T-cell (primary cell): ENCODE measurements at places on chromosomes 3 and 15. TPM values are rescaled to one million over a fixed set of nuclear protein-coding genes. Genes with fewer than 3 reads are reported as not detected.

GRCh38 chr3:120125992-120126391 lies 31.7 kb upstream of the GSK3B start:
- no peak for DNase-seq

The ECE2 gene
- not detected for total RNA-seq

GRCh38 chr3:110533089-110533488 lies 538.5 kb upstream of the NECTIN3 start:
- DNase-seq: no peak

DNA sequence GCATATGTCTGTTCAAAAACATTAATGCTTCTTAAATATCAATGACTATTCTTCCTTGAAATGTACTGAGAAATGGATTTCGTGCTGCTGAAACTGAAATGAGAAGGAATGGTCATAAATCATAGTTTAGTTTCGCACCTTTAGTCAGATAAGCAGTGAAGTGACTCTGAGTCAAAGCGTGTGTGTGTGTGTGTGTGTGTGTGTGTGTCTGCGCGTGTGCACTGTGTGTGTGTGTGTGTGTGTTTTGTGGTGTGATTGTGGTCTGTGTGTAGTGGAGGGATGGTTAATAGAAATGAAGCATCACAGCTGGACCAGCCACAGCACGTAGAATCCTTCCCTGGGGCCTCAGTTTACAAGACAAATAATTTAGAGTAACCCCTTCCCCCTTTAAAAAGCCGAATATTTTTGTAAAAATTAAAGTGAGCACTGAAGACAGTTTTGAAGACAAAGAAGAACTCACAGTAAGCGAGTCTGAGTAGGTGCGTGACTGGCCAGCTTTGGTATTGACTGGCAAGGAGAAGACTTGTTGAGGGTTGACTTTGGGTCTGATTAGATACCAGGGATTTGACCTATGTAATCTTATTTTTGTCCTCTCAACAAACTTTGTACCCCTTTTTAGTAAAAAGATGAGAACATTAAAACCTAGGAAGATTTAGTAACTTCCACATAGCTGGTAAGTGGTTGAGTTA lies 202.0 kb upstream of the IL12A start:
- no peak for DNase-seq

The TRPM1 gene
- total RNA-seq: not detected

DNA sequence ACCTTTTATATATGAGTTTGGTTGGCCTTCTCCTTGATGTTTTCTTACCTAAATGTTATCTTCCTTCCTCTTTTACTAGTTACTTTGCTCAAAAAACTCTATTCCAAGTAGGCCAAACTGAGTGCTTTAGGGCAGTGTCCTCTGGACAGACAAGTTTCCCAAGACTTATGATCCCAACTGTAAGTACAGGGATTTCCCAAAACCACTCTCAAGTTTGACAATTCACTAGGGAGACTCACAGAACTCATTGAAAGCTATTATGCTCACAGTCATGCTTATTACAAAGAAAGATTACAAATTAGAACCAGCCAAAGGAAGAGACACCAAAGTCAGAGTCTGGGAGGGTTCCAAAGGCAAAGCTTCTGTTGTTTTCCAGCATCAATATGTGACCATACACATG lies 534.2 kb upstream of the ALCAM start:
- DNase-seq: no peak

GRCh38 chr3:177279118-177279815 lies 82.0 kb upstream of the TBL1XR1 start:
- no peak for DNase-seq

- DNase-seq: no peak
Observed at GRCh38 chr3:27034255-27034654, 334.9 kb downstream of the NEK10 start.

The SSUH2 gene
- 0.13 TPM for total RNA-seq

GRCh38 chr15:31403096-31403495 lies 76.5 kb downstream of the KLF13 start:
- no peak for DNase-seq

GRCh38 chr3:144774897-144775296 lies 803.3 kb downstream of the DIPK2A start:
- no peak for DNase-seq

DNA sequence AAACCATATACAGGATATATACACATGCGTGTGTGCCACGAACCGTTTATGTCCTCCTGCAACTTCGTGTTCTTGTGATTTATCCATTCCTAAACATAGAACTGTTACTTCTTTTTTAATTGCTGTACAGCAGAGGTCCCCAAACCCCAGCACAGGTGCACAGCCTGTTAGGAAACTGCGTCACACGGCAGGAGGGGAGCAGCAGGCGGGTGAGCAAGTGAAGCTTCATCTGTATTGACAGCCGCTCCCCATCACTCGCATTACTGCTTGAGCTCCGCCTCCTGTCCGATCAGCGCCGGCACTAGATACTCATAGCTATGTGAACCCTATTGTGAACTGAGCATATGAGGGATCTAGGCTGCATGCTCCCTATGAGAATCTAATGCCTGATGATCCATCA lies 34.9 kb upstream of the NRROS start:
- peak; percentile 80 for DNase-seq

DNA sequence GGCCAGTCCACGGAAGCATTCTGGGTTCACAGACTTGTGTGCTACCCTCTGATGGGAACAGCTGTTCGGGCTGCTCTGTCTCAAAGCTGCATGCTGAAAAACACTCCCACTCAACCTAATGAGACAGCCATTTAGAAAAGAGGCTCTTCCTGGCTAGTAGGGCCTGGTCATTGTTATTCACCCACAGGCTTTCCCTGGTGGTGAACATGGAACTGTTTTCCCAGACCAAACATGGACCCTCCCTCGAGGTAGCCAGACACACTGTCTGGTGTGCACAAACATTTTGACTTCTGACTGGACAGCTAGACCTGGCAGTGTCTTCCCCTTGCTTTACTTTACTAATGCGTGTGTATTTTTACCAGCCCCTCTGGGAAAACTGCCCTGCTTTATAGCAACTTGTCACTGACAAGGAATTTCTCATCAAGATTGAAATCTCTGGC lies 39.0 kb downstream of the MECOM start:
- DNase-seq: no peak

The LYZL4 gene
- total RNA-seq: not detected

DNA sequence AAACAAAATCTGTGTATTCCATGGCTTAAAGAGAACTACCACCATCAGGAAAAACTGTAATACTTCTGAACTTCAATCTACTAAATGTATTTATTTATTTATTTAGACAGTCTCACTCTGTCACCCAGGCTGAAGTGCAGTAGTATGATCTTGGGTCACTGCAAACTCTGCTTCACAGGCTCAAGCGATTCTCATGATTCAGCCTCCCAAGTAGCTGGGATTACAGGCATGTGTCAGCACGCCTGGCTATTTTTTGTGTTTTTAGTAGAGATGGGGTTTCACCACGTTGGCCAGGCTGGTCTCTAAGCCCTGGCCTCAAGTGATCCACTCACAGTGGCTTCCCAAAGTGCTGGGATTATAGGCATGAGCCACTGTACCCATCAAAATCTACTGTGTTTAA lies 202.3 kb upstream of the POU1F1 start:
- no peak for DNase-seq

DNA sequence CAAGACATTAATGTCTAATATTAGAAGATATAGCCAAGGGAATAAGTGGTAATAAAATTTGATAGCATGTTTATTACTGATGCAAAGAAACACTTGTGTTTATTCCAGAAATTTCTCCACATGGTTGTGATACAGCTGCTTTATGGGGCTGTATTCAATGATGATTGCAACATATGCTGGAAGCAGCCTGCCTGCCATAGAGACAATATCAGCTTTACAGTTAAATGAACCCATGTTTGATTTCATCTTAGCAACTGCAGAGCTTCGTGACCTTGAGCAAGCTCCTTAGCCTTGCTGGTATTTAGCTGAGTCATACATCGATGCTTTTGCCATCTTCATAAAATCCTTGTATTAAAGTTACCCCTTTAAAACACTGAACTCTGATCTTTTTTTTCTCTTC lies 168.1 kb upstream of the STAC start:
- no peak for DNase-seq

DNA sequence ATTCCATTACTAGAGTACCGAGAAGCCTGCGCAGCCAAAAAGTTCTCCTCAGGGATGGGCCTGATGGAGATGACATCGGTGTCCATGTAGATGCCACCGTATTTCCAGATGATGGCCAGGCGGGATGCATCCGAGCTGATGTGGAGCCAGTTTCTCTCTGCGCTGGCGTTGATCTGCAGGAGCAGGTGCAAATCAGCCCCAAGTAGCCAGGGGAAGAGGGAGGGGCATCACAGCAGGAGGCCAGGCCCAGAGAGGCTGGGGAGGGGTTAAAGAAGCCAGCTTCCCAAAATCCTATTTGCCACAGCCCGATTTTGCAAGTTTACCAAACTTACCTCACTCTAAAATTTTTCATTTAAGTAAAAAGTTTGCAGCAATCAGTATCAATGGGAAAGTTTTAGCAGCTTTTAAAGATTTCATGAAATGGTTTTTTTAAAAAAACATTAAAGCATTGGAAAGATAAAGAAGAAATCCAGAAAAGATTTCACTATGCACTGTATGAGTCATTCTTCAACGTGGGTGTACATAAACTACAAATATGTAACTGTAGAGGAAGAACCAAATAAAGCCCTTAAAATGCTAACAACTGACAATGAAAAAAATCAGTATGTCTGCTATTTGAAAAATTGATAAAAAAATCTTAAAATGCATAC lies 7.4 kb downstream of the A4GNT start:
- no peak for DNase-seq

The CHRM5 gene
- total RNA-seq: not detected

The SCG5 gene
- total RNA-seq: not detected

The ADAMTS9 gene
- total RNA-seq: not detected

The ADAMTS17 gene
- 11.5 TPM for total RNA-seq

GRCh38 chr3:15630646-15631350 lies 29.3 kb downstream of the BTD start:
- DNase-seq: no peak

The ATP8B4 gene
- 1.8 TPM for total RNA-seq

The CCDC54 gene
- not detected for total RNA-seq

GRCh38 chr3:31369637-31370379 lies 162.9 kb upstream of the STT3B start:
- DNase-seq: no peak

GRCh38 chr15:59722476-59722875 lies 33.4 kb upstream of the BNIP2 start:
- DNase-seq: no peak

The C3orf20 gene
- total RNA-seq: 0.33 TPM

DNA sequence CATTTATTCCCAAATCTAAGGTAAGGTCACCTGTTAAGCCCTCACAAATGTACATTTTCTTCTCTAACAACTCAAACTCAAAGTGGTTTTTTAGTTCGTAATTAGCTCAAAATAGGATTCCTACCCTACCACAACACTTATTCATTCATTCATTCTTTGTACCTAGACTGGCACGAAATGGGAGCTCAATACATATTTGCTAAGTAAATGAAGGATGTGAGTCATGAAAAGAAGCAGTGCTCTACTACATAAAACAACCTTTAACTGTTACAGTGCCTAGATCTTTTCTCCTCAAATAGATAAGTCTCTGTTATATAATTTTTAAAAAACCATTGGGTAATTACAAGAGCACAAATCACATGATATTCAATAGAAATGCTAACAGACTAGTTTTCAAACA lies 13.1 kb downstream of the RSL24D1 start:
- DNase-seq: no peak

DNA sequence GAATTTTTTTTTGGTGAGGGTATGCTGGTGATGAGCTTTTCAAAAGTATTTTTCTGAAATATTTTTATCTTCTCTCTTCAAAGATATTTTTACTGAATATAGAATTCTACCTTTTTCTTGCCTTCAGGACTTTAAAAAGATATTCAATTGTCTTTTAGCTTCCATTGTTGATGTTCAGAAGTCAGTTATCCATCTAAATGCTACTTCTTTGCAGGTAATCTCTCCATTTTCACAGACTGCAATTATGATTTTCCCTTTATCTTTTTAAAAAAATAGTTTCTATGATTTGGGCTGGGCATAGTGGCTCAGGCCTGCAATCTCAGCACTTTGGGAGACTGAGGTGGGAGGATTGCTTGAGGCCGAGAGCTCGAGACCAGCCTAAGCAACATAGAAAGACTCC lies 222.4 kb downstream of the IL20RB start:
- no peak for DNase-seq

The AHSG gene
- 1.9 TPM for total RNA-seq

DNA sequence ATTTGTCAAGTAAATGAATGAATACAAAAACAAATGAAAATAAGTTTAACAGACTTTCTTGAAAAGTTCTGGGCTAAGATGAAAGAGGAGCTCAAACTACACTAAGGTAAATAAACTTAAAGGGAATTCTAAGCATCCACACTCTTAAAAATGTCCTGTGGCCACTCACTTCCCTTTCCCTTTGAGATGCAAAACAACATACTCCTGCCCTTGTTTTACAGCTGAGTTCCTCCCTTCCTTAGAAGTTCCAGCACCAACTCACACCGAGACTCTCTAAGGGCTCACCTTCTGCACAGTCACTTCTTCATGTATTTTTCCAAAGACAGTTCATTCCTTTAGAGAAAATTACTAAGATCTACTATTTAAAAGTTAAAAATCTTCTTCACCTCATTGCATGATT lies 123.3 kb upstream of the CMC1 start:
- DNase-seq: no peak

DNA sequence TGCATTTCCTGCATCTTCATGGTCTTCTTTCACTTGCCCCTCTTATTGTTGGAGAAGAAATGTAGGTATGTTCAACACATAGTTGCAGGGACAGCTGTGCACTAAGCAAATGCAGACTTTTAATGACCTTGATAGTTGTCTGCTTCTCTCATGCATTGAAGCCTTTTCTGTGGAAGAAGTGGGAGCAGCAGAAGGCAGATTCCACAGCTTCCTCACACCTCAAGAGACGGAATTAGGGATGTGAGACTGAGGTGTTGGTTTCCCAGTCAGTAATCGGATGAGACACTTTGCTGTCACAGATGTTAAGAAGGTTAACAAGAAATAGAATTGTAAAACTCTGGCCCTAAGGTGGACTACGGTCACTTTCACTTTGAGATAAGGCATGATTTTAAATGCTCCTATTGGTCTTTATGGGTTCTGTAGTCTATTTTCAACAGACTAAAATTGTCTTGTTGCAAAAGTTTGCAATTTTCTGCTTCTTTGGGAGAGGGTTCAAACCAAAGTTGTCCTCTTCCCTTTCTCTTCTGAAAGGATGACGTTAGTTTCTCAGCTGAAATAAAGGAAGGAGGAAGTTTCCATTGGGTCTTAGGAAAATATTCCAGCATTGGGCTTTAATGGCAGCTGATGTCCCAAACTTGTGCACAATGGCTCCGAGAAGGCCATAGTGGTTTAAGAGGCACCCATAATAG lies 117.4 kb downstream of the LPP start:
- no peak for DNase-seq

The TMC3 gene
- not detected for total RNA-seq

The ISLR2 gene
- not detected for total RNA-seq

GRCh38 chr15:39585389-39585841 lies 4.5 kb downstream of the THBS1 start:
- DNase-seq: no peak

DNA sequence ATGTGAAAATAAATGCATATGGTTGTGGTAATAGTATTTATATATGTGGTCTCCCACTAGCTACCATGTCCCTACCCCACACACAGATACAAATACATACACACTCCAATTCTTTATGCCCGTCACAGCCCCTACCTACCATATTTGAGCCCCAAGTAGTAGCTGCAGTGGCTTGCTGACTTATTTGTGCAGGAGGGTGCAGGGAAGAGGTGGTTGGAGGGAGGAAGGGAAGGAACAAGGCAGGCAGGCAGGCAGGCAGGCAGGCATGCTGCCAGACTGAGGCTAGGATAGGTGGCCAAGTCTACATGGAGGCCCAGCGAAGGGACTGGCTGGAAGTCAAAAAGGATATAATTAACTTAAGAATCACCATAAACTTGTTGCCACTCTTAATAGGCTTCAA lies 82.9 kb downstream of the SCN11A start:
- no peak for DNase-seq
